T follicular helper cell (primary cell): ENCODE measurements at places on chromosomes 3 and 15.

DNA sequence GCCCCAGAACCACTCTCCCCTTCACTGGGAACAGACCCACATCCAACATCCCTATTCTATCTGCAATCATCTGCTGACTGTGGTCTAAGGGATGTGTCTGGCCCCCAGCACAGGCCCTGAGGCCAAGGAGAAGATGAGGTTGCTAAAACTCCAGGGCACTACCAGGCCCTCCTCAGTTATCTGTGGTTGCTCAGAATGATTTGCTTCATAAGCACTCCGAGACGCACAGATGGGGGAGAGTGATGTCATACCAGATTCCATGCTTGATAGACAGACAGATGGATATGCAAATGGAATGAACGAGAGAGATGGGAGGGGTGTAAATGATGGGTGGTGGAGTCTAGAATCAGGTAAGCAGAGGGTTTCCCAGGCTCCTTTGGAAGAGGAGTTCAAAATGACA is 57.8 kb downstream of the CEMIP start:
- DNase-seq = no peak

DNA sequence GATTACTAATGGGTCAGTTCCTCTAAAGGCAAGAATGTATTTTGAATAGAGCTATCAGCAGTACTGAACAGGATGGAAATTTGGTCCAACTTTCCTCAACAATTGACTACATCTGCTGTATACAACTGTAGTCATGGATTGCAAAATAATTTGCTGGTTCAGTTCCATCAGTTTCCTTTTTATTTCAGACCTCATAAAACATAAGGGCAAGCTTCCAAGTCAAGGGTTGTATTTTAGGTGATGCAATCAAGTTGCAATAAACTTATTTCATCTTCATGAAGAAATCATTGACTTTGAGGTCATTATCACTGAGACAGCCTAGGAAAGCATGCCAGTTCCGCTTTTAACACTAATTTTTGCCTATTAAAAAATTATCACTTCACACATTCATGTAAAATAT is 90.4 kb upstream of the TSEN2 start:
- no peak for DNase-seq

- DNase-seq = no peak
Measured at GRCh38 chr3:25064681-25065080, 363.4 kb upstream of the RARB start.

DNA sequence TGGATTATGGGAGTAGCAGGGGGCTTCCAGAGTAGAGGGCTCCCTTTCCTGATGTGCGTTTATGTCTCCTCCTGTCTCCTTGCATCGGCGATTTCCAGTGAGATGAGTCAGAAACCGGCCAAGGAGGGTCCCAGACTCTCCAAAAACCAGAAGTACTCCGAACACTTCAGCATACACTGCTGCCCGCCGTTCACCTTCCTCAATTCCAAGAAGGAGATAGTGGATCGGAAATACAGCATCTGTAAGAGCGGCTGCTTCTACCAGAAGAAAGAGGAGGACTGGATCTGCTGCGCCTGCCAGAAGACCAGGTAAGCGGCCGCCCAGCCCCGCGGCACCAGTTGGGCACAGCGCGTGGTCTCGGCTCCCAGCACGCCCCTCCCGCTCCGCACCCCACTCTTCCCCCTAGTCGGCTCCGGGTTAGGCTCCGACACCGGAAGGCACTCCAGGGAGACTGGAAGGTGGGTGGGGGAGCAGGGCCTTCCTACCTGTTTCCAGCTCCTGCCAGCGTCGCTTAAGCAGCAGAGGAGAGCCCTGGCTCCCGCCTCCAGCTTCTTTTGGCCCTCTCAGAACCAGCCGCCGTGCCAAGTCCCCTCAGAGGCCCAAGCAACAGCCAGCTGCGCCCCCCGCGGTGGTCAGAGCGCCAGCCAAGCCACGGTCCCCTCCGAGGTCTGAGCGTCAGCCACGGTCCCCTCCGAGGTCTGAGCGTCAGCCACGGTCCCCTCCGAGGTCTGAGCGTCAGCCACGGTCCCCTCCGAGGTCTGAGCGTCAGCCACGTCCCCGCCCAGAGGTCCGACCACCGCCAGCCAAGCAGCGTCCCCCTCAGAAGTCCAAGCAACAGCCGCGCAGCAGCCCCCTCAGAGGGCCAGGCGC is 34.7 kb downstream of the MOBP start:
- no peak for DNase-seq

- DNase-seq = no peak
Measured at GRCh38 chr3:170520996-170521395, 64.9 kb downstream of the SLC7A14 start.

DNA sequence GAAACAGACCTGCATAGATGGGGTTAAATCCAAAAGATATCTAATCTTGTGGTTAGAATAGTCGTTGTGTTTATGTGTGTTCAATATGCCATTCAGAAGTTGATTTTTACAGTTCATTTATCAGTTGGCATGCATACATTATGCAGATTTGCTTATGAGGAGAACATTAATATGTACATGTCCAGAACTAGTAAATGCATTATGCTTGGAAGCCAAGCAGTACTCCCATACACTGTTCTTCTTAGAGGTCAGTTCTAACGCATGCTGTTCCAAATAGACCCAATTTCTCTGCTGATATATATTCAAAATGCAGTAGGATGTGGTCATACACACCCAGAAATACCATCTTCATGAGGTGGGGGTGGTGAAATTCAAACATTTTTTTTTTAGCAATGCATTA is 956 bp downstream of the FGF12 start:
- no peak for DNase-seq

DNA sequence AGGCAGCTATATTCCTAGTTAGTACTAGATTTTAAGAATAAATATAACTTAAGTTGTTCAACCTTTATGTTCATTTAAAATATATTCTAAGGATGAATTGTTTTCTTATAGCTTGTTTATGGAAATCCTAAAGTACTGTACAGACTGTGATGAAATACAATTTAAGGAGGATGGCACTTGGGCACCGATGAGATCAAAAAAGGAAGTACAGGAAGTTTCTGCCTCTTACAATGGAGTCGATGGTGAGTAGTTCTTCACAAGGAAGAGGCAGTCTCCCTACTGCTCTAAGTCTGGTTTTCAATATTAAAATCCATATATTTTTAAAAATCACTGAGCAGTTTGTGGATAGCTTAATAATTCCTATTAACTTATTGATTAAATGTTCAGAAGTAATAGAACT is 29.6 kb downstream of the CALML4 start:
- no peak for DNase-seq

DNA sequence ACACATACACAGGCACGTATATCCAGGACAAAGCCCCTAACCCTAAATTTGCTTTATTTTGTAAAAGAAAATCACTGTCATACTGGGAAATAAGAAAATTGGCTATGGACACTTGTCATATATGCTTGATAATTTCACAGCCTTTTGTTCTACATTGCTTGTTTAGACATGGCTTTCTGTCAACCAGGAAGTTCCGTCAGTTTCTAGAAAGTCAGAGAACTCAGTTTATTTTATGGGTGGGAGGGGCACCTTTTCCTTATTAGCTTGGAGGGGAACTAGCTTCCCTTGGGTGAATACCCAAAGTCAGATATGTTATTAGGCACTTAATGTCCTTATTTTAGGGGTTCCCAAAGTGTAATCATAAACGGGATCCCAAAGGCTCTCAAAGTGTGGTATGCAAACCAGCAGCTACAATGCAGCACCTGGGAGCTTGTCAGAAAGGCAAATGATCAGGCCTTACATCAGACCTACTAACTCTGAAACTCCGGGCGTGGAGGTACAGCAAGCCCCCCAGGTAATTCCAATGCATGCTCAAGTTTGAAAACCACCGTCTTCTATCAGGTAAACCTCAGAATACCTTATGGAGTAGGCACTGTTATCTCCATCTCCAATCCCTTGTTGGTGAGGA is 50.1 kb downstream of the CADPS start:
- DNase-seq = no peak

GRCh38 chr3:171175741-171176234 is 149.3 kb upstream of the SLC2A2 start:
- no peak for DNase-seq

GRCh38 chr3:108897883-108898282 is 55.8 kb downstream of the GUCA1C start:
- no peak for DNase-seq

DNA sequence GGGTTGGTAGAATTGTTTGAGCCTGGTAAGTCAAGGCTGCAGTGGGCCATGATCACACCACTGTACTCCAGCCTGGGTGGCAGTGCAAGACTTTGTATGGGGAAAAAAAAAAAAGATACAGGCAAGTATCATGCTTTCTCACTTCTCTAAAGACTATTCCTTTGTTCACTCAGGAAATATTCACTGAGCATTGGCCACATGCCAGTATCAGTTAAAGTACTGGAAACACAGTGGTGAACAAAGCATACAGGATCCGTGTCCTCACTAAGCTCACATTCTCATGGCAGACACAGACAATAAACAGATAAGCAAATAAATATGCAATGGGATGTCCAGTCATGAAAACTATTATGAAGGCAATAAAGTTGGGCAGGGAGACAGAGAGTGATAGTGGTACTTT is 5.1 kb upstream of the MTHFS start:
- DNase-seq = no peak

DNA sequence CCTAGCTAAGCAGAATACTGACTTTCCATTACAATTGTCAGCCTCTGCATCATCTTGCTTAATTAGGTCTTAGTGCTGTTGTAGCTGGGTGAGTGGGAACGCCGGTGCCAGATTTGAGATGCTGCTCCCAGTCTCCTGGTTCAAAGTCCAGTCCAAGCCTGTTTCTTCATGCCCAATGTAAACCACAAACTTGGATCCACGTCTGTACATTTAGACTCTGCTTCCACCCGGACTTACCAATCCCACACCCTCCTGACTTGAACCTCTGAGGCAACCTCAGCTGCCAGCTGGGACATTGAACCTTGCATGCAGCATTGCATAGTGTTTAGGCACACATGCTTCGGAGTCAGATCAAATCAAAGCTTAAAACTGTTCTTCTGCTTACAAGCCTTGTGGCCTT is 43.0 kb downstream of the BCL2L10 start:
- DNase-seq = no peak

GRCh38 chr15:73601451-73602445 is 31.4 kb downstream of the NPTN start:
- DNase-seq = no peak

DNA sequence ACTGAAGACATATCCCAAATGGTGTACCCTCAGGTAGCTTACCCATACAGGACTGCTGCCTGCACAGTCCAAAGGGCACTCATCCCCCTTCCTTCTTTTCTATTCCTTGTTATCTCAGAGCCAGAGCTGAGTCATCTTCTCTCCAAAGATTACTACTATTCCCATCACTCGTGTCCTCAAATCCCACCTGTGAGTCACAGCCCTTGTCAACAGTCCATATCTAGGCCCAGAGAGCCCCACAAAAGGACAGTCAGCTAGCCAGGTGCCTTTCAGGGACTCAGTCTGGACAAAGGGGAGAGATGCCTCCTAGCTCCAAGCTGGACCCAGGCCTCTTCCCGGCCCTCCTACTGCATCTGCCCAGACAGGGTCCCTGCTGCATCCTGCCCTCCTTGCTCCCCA is 11.0 kb downstream of the PARP16 start:
- DNase-seq = no peak

DNA sequence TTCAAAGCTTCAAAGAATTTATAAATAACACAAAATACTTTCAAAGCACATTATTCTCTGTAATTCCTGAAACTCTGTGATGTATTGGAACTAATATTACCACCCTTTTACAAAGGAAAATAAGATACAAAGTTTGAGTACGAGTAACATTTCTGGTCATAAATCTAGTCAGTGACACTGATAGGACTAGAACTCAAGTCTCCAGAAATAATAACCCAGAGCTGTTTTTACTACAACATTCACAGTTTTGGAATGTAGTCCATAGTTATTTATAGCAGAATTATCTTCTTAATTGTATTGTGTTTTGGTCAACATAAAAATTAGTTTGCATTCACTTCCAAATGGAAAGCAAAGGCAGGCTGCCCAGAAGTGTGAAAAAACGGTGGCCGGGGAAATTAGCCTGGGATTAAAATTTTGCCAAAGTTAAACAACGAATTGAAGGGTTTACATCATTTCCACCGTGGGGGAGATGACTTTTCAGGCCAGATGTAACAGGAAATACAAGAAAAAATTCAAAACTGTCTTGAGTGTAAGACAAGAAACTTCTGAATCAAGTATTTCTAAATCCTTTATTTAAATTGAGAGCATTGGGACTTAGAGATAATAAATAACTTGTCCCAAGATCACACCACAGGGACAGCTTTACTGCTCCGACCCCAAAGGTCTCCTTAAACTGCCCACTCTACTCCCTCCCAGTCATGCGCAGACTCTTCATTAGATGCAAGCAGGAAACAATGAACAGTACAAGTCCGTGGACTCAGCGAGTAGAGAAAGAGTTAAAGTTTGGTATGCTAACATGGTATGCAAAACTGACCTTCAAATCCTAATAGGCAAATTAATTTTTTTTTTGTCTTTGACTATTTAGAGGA is 74.3 kb upstream of the VGLL4 start:
- DNase-seq = no peak

- DNase-seq = no peak
Measured at GRCh38 chr3:9316881-9317361, 45.9 kb upstream of the THUMPD3 start.

- no peak for DNase-seq
Measured at GRCh38 chr3:4394048-4394447, 73.0 kb downstream of the SUMF1 start.

GRCh38 chr3:194100856-194101390 is 35.0 kb upstream of the HES1 start:
- no peak for DNase-seq

- no peak for DNase-seq
Measured at GRCh38 chr3:173660645-173661299, 263.2 kb downstream of the NLGN1 start.

GRCh38 chr3:24388611-24389010 is 106.0 kb downstream of the THRB start:
- DNase-seq = no peak

DNA sequence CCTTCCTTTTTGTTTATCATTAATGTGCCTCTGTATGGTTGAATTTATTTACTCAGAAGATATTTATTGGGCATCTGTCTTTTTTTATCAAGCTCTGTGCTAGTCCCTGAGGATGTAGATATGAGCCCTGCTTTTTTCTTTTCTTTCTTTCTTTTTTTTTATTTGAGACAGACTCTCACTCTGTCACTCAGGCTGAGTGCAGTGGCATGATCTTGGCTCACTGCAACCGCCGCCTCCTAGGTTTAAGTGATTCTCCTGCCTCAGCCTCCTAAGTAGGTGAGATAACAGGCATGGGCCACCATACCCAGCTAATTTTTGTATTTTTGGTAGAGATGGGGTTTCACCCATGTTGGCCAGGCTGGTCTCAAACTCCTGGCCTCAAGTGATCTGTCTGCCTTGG is 58.5 kb downstream of the MBNL1 start:
- DNase-seq = no peak

DNA sequence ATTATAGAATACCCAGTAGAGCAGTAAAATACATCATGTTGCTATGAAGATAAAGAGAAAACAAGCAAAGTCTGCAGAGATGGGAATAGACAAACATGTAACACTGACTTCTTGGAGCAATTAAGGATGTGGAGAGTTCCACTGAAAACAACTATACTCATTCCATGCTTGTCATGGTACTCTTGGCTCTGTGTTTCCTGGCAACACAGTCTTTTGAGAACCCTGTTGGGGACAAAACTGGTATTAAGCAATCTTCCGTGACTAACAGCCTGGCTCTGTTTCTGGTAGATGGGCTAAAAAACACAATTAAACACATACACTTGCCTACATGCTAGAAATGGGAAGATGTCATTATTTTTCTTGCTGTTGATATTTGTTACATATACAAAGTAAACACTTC is 1212.3 kb upstream of the GBE1 start:
- DNase-seq = no peak
